ENCODE measurements at places on chromosomes 1 and 21. TPM values are rescaled to one million over a fixed set of nuclear protein-coding genes. Genes with fewer than 3 reads are reported as not detected.

LCE3D gene
- not detected for total RNA-seq

TMEM82 gene
- not detected for total RNA-seq

MINDY1 gene
- total RNA-seq, result 9.8 TPM

AK5 gene
- 26.3 TPM for total RNA-seq

PCBP3 gene
- 5.2 TPM for total RNA-seq

LDLRAD2 gene
- under 0.01 TPM for total RNA-seq

GBP6 gene
- not detected for total RNA-seq

NUDT4B gene
- total RNA-seq, result 11.0 TPM

UBASH3A gene
- total RNA-seq, result not detected

RNU1-4 gene
- not detected for total RNA-seq

MATN1 gene
- total RNA-seq, result not detected

SRSF11 gene
- total RNA-seq, result 41.6 TPM

Measured in bronchus fibroblast of lung (primary cell).